ENCODE measurements at places on chromosomes 2 and 18.

DNA sequence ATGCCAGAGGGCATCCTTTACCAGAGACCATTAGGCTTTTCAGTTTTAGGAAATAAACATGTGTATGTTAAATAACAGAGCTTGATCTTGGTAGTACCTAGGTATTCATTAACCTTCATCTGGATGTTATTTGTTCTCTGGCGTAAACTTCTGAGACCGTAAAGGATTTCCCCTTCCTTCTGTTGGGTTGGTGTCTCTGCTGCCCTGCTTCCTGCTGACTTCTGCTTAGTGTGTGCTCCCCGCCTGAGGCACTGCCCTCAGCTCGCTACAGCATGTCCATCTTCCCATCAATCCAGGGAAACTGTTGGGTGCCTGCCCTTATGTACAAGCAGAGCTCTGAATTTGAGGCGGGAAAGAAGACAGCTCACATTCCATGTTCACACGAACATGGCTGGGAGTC, 177.9 kb downstream of the TPGS2 start:
- no peak for DNase-seq

GRCh38 chr2:126655500-126656430, at the start of gene GYPC:
GYPC (plus strand) TSS chr2:126656158; CDS start chr2:126656264, 106 bp downstream.
- peak; percentile 47 for DNase-seq

- no peak for DNase-seq
Observed at GRCh38 chr18:46226461-46226860, 122.3 kb downstream of the HAUS1 start.

- no peak for DNase-seq
Observed at GRCh38 chr2:238243496-238244076, 3.7 kb upstream of the HES6 start.

DNA sequence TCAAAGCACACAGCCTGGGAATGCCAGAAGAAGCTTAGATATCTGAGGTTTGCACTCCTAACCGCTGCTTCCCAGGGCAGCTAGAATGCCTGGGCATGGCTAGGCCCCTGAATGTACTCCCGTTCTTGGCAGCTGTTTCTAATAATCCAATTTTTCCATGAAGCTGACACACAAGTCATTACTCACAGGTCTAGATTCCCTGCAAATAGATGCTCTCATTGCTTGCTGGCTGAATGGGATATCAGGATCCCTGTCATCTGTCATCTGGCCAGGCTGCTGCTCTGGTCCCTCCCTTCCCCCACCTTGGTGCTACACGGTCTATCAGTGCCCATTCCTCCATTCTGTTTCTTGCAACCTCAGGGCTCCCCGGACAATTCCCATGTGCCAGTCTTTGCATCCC, 40.7 kb upstream of the TEX51 start:
- DNase-seq: no peak

DNA sequence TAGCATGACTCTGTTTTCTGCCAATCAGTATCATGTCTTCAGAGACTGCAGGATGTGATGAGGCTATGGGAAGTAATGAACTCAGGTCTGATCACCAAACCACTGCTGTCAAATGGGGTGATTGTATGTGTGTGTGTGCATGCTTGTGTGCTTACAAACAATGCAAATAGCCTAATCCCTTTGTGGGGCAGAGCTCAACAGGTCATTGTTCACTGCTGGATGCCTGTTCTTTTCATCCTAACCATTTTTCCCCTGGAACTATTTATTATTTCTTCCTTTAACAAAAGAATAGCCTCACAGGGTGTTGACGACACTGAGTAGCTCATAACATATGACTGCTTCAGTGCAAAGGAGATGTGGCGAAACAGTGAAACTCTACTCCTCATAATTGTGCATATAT, 55.9 kb downstream of the NXPH2 start:
- no peak for DNase-seq
